ENCODE measurements at places on chromosomes 5 and 9.

- no peak for DNase-seq
These were observed 291.3 kb upstream of the PCSK5 start for GRCh38 chr9:75599126-75599525.

- DNase-seq, result no peak
These were observed 1188.1 kb downstream of the DTWD2 start for GRCh38 chr5:117800261-117800660.

DNA sequence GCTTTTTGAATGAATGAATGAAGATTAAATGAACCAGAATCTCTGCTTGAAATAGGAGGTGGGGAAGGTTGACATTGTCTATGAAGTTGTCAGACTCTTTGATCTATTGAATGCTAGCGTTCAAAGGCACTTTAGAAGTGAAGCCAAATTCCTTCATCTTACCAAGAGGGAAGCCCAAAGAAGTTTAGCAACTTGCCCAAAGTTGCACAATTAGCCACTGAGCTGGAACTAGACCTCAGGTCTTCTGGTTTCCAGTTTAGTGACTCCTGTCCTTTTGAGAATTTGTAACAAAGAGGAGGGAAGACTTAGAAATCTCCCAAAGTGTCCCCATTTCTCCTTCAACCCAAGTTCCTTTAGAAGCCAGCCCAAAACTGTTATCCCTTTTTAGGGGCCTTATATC lies 20.7 kb upstream of the SLC1A3 start:
- no peak for DNase-seq

- no peak for DNase-seq
These were observed 114.8 kb upstream of the DAPK1 start for GRCh38 chr9:87382900-87383299.

DNA sequence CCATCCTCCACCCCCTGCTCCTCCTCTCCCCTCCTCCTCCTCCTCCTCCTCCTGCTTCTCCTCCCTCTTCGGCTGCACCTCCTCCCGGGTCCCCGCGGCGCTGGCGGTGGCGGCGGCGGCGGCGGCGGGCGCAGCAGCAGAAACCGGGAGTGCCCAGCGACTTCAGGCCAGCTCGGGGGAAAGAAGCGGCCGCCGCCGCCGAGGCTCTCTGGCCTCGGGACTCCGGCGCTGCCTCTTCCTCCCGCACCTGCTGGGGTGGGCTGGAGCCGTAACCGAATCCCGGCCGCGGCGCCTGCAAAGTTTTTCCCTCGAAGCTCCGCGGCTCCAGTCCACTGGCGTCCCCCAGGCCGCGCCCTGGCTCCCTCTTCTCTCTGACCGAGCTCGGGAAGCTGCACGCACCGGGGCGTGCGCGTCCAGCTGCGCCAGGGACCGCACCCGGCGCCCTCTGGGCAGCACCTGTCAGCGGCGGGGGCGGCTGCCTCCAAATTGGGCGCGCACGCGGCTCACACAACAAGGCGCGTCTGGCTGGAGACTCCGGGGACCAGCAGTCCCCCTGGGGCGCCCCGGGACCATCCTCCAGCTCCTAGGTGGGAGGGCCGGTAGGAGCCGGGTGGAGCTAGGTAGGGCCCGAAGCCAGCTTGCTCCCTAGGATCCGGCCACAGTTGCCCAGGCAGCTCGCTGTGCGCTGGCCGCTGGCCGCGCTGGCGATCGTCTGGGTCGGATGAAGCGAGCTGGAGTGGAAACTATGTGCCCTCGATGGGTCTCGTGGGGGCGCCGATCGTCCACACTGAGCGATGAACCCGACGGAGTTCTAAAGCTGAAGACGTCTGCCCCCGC lies at the start of gene MCTP1:
Gene MCTP1, minus strand, starts transcription at position 523 of the 837 bp plus-strand sequence.
- DNase-seq, result no peak

GRCh38 chr9:92626484-92626883 lies 43.4 kb downstream of the IPPK start:
- DNase-seq, result no peak

- no peak for DNase-seq
These were observed 28.0 kb upstream of the NPR3 start for GRCh38 chr5:32683125-32683524.

DNA sequence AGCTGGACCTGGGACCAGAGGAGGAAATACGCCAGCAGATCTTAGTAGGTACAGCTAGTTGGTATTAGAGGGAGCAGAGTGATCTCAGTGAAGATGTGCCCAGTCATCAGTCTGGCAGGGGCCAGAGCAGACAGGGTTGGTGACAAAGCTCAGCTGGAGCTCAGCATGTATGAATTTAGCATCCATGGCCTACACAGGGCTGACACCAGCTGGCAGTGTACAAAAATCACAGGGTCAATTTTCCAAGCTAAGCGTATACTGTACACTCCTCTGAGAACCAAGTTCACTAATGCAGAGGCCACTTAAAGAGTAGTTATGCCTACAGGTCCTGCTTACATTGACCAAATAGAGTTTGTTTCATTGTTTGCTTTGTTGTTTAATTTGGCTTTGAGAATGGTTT lies 146.6 kb downstream of the SLC24A2 start:
- DNase-seq, result no peak

DNA sequence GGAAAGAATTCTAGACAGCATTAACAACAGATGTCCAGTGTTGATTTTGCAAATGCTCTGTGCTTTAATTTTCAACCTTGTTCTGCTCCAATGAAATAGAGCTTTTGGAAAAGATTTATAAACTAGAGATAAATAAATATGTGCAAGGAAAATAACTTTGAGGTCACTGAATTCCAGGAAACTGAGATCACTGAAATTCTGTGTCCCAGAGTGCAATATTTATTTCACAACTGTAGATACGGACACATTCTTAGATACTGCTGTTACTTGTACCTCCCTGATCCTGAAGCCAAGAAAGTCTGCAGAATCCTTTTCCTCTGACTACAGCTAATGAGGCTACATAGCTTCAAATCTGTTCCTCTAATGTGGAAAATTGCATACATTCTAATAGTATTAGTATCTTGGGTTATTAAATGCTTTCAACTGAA lies 222.9 kb downstream of the DOCK8 start:
- no peak for DNase-seq

DNA sequence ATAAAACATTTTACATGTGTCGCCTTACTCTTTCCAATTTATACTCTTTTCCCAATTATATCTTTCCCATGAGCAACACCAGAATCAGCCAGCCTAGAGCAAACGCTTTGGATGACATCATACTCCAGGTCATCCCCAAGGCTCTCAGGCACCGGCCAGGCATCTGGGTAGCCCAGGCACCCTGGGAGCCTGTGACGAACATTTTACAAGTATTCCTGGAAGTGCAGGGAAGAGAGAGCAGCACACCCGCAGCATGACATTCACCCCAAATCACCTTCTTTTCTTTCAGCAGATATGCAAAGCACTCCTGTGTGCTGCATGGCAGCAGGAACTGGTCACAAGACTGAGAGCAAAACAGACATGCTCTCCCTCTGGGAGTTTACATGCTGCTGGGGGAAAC lies 75.7 kb upstream of the SMIM23 start:
- no peak for DNase-seq

DNA sequence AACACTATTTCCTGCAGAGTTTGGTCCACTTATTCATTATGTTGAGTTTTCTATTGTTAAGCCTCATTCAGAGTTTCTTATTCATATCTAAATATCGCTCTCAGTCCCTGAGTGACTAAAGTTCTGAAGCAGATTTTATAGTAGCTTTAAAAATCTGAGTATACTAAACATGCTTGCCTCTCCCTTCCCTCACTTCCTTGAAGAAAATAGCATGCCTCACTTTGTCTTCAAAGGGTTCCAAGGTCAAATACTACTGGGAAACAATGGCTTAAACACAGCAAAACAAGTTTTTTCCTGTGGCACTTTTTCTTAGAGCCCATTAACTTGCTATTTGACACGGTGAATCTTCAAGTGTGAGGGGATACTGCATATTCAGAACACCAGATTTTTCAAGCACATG lies 41.1 kb upstream of the DAB2 start:
- no peak for DNase-seq

DNA sequence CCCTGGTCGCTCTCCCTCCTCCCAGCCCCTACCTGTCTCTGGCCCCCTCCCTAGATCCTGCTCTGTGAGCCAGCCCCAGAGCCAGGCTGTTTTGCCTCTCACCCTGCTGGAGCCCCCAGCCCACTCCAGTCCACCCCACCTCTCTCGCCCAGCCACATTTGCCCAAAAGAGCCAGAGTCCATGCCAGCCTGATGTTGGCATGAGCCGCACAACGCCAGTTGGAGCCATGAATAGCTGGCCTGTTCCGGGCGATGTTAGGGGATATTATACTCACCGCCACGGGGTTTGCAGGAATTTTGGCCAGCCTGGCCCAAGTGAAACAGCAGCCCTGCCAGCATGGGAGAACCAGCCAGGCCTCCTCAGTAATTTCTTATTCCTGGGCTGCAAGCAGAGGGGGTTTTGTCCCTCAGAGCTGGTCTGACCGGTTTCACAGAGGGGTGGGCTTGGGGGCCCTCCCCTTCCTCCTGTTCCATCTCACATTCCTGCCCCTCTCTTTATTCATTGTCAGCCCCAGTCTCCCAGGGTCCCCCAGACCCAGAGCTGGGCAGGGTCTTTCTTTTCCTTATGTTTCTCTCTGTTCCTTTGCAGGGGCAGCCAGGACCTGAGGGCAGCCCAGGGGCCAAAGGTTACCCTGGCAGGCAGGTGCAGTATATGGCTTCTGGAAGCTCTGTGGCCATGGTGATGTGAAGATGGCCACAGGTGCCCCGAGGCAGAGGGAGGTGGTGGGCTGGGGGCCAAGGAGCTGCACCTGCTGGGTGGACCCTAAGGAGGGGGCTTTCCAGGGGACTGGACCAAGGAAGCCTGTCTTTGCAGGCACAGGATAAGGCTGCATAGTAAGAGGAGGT lies 50.1 kb downstream of the COL27A1 start:
- no peak for DNase-seq

- no peak for DNase-seq
These were observed 82.6 kb upstream of the SMIM32 start for GRCh38 chr5:136275601-136276000.

GRCh38 chr5:170078458-170078857 lies 27.2 kb upstream of the FOXI1 start:
- DNase-seq, result no peak

GRCh38 chr5:157917899-157918809 lies 59.2 kb upstream of the CLINT1 start:
- DNase-seq, result peak; percentile 67

DNA sequence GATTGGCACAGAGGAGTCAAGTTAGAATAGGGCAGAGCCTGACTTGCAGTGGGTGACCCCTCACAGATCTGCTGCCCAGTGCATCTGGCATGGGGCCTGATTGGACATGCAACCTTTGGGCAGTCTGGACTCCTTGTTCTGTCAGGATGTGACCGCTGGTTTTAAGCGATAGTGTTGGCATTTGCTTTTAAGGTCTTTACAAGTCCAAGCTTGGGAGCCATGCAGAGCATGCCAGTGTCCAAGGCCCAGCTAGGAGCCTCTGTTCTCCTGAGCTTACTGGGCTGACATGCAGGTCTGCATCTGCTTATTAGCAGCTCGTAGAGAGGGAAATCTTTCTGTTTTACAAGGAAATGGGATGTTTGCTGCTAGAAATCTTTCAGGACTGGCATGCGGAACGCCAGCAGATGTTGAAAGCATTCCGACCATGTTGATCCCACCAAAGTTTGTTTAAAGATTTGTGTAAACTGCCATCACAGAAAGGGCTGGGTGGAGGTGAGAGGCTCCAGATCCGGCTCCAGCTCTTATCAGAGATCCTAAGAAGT lies 27.5 kb downstream of the GADD45G start:
- no peak for DNase-seq

DNA sequence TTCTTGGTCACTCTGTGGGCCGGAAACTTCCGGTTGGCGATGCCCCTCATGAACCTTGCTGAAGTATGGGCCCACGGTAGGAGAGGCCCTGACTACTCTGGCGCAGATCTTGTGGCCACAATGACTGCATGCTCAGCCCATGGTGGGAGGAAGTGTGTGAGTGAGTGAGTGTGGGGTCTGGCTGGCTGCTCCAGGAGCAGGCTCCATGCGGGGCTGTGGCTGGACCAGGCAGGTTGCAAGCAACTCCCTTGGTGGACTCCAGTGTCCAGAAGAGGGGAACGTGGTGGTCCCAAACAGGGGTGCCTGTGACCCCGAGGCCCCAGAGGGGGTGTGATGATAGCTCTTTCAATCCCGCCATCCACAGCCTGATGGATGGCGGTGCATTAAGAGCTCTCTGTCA lies 35.5 kb upstream of the PANK3 start:
- no peak for DNase-seq

GRCh38 chr9:90121762-90122161 lies 517.0 kb downstream of the GADD45G start:
- no peak for DNase-seq

- DNase-seq, result no peak
These were observed 29.7 kb downstream of the RLN2 start for GRCh38 chr9:5274770-5275169.

GRCh38 chr5:136811551-136811950 lies 446.2 kb upstream of the TRPC7 start:
- DNase-seq, result no peak

GRCh38 chr5:74240783-74241750 lies 399.5 kb downstream of the ENC1 start:
- DNase-seq, result peak; percentile 5

- no peak for DNase-seq
These were observed 34.5 kb downstream of the KCTD16 start for GRCh38 chr5:144205141-144205551.

DNA sequence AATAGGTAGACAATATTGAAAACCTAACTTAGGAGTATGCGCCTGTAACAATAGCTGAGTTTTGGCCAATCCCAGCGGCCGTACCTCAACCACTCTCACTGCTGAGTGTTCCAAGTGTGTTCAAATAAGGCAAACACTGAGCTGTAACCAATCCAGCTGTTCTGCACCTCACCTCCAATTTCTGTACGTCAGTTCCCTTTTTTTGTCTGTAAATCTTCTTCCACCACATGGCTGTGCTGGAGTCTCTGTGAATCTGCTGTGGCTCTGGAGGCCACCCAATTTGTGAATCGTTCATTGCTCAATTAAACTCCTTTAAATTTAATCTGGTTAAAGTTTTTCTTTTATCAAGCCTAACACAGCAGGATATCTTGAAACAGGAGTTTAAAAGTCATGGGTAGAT lies 116.3 kb downstream of the SLC28A3 start:
- no peak for DNase-seq

GRCh38 chr9:138003485-138004190 lies 126.1 kb downstream of the CACNA1B start:
- no peak for DNase-seq

DNA sequence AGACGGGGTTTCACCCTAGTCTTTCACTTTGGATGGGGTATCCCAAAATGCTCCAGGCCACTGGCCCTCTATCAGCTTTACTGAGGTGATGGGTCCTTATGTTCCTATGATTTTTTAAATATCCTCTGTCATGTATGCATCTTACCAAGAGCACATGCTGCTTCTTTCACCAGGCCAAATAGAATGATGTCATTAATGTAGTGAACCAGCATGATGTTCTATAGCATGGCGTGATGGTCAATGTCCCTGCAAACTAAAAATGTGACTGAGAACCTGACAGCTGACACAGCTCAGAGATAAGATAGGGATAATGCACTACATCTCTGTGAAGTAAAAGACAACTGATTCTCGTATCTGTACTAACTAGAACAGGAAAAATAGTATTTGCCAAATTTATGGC lies 103.6 kb downstream of the SLC1A3 start:
- no peak for DNase-seq

Data from stimulated activated CD4-positive, alpha-beta T cell treated with anti-CD3 and anti-CD28 coated beads, Interleukin-4, amount 100 ng/mL, for 48 hours (primary cell).